ENCODE measurements at places on chromosomes 3 and 15.

DNA sequence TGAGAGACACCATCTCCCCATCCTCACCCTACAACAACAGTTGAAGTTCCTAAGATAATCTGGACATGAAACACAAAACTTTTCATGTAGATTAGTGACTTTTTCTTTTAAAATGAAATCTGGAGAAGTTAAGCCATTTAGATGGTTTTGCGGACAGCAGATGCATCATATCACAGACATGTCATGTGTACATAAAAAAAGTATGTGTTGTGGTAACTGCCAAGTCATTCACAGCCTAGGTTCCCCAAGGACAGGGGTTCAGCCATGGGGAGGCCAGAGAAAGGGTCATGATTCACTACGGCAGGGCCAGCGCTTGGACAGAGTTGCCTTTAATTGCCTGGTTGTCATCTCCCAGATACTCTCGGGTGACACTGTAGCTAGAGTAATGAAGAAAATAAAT lies 163.2 kb downstream of the PDZRN3 start:
- peak; percentile 34 for DNase-seq

- DNase-seq: no peak
Measured at GRCh38 chr15:71186267-71186666, 71.0 kb downstream of the THSD4 start.

GRCh38 chr15:59562448-59563186 lies 49.0 kb upstream of the GCNT3 start:
- no peak for DNase-seq

DNA sequence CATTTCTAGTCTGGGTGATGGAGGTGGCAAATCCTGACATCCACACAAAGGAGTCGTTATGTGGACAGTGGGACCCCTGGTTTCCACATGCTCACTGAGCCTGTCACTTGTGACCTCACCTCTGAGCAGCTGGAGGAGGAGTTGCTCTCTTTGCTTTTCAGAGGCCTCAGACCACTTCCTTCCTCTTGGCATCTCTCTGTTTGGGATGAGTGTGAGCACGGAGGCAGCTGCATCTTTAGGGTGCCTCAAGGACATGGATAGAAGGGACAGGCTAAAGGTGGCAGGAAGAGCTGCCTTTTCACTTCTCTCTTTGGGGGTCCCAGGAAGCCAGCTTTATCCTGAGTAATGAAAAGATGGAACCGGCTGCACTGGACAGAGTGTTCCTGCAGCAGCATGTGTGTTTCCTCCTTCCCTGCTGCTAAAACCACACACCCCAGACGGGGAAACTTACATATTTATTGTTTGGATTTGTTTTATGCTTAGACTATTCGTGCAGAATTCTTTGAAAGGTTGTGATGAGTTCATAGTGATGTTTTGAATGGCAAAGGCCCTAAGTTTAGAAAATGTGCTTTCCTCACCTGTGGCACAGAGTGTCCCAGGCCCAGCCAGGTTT lies 31.8 kb downstream of the GPR171 start:
- peak; percentile 29 for DNase-seq

Data from choroid plexus epithelial cell (primary cell).